ENCODE measurements at places on chromosomes 11 and 22.
A peak's percentile ranks its signal among the peaks of the same experiment; 100 is the strongest.

DNA sequence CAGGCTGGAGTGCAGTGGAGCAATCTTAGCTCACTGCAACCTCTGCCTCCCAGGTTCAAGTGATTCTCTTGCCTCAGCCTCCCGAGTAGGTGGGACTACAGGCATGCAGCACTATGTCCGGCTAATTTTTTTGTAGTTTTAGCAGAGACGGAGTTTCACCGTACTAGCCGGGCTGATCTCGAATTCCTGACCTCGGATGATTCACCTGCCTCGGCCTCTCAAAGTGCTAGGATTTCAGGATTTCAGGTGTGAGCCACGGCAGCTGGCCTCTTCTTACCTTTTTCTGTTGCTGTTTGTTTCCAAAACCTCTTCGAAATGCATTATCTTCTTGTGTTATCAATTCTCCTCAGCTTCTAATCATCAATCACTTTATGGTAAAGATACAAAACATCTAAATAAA, 22.1 kb upstream of the TMEM135 start:
- DNase-seq, result no peak

DNA sequence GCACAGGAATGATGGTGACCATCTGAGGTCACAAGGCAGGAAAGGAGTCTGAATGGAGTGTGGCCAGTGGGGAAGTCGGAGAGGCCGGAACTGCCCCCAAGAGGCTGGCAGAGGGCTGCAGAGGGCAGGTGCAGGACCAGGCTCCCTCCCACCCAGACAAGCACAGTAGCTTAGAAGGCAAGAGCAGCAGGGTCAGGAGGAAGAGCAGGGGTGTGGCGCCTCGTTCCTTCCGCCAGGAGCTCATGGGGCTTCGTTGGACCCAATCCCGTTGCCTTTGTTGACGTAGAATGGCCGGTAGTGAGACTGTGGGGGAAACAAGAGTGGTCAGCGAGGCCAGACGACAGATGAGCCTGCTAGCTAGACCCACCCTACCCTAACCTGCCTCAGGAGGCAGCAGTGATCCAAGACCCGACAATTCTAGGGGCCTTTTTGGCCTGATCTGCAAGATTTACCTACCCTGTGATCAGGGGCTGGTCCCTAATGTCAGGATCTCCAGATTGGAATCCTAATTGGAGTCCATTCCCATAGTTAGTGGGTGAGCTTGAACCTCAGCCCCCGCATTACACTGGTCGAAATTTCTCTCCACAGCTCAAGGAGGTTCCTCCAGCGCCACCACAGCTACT, 25.6 kb downstream of the TRIM29 start:
- DNase-seq, result no peak

GRCh38 chr11:73187854-73188253, 30.2 kb upstream of the P2RY2 start:
- no peak for DNase-seq

GRCh38 chr11:30406978-30407762, 84.3 kb downstream of the ARL14EP start:
- DNase-seq, result no peak

DNA sequence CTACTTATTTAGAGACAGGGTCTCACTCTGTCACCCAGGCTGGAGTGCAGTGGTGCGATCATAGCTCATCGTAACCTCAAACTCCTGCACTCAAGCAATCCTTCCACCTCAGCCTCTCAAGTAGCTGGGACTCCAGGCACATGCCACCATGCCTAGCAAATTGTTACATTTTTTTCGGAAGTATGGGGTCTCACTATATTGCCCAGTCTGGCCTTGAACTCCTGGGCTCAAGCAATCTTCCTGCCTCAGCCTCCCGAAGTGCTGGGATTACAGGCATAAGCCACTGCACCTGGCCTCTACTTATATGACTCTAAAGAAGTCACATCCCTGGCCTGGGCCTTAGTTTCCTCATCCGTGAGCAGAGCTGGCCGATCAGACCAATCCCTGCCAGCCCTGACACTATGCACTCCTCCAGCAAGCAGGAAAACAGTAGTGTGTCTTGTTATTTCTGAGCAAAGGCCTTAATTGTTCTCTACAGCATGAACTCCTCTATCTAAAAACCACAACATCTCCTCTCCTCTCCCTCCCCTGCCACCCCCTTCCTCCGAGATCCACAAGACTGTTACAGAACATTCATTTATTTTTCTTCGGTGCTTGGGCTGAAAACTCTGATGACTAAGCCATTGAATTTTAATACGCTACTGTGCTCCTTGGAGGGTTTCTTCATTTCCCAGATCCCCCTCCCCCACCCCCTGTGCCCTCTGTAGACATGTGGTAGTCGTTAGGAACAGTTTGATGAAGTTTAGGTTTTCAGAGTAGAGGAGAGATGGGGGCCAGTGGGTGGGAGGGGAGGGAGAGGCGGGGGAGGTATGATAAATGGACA, 91.5 kb downstream of the ABTB2 start:
- DNase-seq, result no peak

- DNase-seq, result no peak
These were observed 12.0 kb downstream of the STIM1 start for GRCh38 chr11:3867209-3868091.

- no peak for DNase-seq
These were observed 117.5 kb downstream of the PKNOX2 start for GRCh38 chr11:125281831-125282595.

DNA sequence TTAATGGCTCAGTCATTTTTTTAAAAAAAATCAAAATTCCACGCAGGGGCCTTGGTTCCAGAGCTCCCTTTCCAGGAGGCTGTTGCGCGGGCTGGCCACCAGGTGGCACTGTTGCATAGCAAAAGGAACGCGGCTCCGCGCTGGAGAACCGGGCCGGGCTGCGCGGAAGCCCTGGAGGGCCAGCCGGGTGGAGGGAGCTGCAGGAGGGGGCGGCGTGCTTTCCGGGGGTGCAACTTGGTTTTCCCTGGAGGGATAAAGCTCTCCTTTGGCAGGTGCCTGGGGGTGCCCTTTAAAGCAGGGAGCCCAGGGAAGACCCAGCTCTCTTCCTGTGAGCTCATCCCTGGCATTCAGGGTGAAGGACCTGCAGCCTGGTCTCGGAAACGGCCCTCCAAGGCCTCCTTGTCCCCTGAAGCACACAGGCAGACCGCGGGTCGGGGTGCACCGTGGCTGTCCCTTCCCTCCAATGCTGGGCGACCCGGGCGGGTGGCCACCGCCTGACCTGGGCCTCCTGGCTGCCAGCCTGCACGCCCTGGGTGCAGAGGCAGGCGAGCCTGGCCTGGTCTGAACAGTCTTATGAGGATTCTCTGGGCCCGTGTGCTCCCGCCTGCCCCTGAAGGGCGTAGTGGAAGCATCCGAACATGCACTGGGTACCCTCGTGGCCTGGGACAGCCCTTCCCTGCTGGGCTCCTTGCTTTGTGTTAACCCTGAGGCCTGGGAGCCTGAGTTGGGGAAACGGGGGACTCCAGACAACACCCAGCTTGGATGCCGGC, 23.4 kb downstream of the KRTAP5-5 start:
- peak; percentile 65 for DNase-seq

Measured in activated effector memory CD4-positive, alpha-beta T cell treated with Interleukin-2 at 50 U/mL for 16 hours (primary cell).